Naive thymus-derived CD8-positive, alpha-beta T cell (primary cell): ENCODE measurements at places on chromosomes 4 and X. TPM values are rescaled to one million over a fixed set of nuclear protein-coding genes. Genes with fewer than 3 reads are reported as not detected.

The GSPT2 gene
- polyA plus RNA-seq = 9.7 TPM

The STOX2 gene
- polyA plus RNA-seq = not detected

The SEC24D gene
- 7.2 TPM for polyA plus RNA-seq

The UNC5C gene
- polyA plus RNA-seq = not detected

The TRIM75 gene
- not detected for polyA plus RNA-seq

The BANK1 gene
- polyA plus RNA-seq = 0.40 TPM

The BEX4 gene
- polyA plus RNA-seq = 115 TPM

The MAGEB1 gene
- polyA plus RNA-seq = not detected

The DIAPH2 gene
- polyA plus RNA-seq = 5.5 TPM

The TMPRSS11E gene
- polyA plus RNA-seq = not detected

The ADH1B gene
- polyA plus RNA-seq = not detected

The CXCL13 gene
- not detected for polyA plus RNA-seq

The RTL9 gene
- not detected for polyA plus RNA-seq

The CRMP1 gene
- not detected for polyA plus RNA-seq

The ARMCX4 gene
- polyA plus RNA-seq = 0.91 TPM

The LRP2BP gene
- polyA plus RNA-seq = 0.24 TPM

The SOWAHB gene
- polyA plus RNA-seq = not detected

The HTN3 gene
- not detected for polyA plus RNA-seq

The ELF2 gene
- polyA plus RNA-seq = 24.1 TPM

The COL25A1 gene
- polyA plus RNA-seq = not detected
